Activated CD4-positive, alpha-beta T cell treated with anti-CD3 and anti-CD28 coated beads, Interleukin-10, Interleukin-2, amounts not matched to agents 100 ng/mL and 50 ng/mL, durations not matched to agents 16 hours and 8 hours (primary cell): ENCODE measurements at places on chromosomes 12 and 14.
A peak's percentile ranks its signal among the peaks of the same experiment; 100 is the strongest.

- DNase-seq = no peak
These were observed 943 bp upstream of the MGAT4C start for GRCh38 chr12:86257134-86257533.

- DNase-seq = no peak
These were observed 24.6 kb upstream of the UBC start for GRCh38 chr12:124939079-124939420.

GRCh38 chr12:106139422-106140171 is 843 bp upstream of the NUAK1 start:
- peak; percentile 11 for DNase-seq

DNA sequence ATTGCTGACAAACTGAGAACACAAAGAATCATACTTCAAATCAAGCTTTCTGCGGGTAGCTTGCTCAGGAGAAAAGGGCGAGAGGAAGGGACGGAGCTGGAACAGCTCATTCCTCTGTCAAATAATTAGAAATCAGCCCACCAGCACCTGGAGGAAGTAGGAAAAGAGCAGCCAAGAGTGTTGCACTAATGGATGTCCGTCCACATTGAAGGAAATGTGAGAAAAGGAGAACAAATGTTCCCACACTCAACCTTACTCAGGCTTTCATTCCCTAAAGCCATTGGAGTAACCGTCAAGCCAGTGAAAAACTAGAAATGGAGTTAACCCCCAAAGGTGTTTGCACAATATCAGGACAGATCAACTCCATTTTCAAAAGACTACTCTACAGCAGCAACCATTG is 233.0 kb upstream of the PRKD1 start:
- no peak for DNase-seq

DNA sequence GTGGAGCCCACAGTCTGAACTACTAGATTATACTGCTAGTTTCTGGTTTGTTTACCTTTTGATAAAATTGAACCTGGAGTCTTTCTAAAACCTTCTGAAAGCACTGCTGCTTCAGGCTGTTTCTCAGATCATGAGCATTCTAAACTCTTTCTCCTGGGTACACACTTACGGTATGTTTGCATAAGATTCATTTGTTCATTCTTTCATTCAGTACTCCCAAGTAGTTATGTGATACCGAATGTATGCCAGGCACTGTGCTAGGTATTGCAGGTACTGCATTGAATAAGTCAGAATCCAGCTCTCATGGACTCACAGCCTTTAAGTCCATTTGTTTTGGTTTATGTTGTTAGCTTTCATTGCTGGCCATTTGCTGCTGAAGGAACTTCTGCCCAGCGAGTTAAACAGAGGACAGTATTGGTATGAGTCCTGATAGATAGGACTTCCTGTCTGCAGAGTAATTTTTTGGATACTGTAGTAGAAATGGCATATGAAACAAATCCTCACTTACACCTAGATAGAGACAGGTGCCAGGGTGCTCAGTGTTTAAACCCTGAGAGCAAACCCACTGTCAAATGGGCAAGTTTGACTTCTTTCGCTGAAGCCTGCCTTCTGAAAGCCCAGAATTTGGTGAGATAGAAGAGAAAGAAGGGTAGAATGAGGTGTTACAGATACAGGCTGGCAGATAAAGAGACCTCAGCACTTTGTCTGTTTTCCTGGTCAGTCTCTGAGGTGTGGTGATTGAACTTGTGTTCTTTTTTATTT is 2.1 kb downstream of the SUSD6 start:
- no peak for DNase-seq

GRCh38 chr14:51533872-51534553 is 117.7 kb upstream of the FRMD6 start:
- no peak for DNase-seq

GRCh38 chr14:68147303-68147702 is 327.7 kb downstream of the RAD51B start:
- DNase-seq = no peak

DNA sequence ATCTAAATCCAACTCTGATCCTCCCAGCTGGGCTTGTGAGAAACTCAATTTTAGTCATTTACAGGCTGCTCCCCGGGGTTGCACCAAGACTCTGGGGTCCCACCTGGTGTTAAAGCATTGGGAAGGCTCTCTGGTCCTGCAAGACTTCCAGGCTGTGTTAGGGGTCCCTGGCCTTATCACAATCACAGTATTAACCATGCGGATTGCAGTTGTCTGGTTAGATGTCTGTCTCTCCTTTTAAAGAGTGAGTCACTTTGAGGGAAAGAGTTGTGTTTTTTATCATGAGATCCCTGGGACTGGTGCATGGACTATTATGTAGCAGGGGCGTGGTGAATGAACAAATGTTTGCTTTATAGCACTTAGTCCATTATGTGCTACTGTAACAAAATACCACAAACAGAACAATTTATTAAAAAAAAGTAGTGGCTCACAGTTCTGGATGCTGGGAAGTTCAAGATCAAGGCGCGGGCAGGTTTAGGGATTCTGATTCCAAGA is 531.4 kb downstream of the FUT8 start:
- DNase-seq = no peak

DNA sequence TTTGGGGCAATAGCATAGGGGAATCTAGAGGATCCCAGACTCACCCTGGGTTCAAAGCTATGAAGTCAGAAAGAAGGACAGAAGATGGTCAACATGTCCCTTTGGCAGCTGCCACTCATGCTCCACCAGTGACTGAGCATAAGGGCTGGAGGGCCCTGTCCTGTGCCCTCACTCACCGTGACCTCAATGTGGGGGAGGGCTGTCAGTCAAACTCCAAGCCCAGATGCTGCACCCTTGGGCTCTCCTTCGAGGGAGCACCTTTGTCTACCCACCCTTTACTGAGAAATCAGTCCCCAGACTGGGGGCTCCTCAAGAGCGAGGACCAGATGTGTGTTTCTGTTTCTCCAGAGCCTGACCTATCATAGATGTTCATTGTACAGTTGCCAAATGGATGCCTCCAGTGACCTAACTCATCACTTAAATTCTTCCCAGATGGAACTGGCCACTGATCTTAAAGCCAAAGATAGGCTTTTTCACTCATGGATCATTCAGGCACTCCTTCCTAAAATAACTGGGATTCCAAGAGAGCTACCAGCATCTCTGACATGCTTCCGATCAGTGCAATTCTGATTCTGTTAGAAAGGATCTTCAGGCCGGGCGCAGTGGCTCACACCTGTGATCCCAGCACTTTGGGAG is 27.2 kb upstream of the VSX2 start:
- DNase-seq = no peak
